ENCODE measurements at places on chromosomes 13 and 19.

DNA sequence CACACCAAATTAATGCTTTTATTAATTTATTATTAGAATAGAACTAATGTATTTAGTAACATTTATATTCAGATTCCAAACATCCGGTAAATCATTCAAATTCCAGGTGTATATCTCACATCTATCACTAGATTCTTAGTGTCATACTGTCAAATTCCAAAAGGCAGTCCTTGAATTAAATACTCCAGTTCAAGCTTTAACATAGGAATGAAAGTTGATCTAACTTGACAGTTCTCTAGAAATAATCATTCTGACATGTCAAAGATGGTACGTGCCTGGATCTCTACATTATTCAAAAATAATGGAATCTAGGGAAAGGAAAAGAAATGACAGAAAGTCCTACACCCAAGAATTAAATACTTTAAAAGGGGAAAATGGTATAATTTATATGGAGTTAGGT lies 1161.5 kb downstream of the PCDH9 start:
- no peak for DNase-seq

DNA sequence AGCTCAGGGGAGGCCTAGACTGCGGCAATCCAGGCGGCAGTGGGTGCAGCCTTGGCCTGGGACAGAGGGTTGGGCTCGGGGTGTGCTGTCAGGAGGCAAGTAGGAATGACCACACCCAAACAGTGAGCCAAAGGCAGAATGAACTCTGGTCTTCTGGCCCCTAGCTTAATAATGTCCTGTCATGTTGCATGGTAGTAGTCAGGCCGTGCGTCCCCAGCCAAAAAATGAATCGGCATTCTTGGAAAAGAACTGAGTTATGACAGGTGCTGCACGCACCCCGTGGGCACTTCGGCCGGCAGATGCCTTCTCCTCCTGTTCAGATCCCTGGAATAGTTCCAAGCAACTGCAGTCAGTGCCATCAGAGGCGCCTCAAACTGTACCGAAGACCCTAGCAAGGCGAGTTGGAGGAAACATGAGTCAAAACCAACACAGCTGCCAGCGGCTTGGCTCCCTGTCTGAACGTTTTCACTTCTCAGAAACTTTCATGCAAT lies 55.9 kb downstream of the ATP7B start:
- no peak for DNase-seq

DNA sequence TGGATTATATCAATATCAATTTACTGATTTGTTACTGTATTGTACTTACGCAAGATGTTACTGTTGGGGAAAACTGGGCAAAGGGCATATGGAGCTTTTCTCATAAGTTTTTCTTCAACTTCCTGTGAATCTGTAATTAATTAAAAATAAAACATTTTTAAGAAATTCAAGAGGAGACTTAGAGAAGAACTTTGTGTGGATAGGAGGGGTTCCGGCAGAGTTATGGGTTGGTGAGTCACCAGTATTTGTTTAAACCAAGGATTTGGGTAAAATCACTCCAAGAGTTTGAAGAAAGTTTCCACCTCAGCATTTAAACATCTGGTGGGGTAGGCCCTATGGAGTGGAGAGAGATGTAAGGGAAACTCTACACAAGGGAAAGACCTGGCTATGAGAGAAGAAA lies 379.6 kb downstream of the TSHZ3 start:
- no peak for DNase-seq

DNA sequence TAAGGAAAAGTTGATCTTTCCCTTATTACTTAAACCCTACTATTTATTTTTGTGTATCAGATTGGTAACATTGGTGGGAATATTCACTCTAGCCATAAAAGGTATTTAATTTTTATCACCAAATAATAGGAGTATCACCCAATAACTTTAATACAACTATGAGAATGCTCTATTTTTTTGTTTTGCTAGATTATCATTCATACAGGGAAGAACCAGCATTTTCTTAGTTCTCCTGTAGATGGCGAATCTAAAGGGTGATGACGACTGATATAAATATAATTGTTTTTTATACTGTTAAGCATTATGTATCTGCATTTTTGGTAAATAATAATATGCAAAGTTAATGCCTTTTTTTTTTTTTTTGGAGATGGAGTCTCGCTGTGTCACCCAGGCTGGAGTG lies 7.9 kb upstream of the FRY start:
- DNase-seq, result no peak

- DNase-seq, result no peak
These were observed 45.3 kb upstream of the ZNF599 start for GRCh38 chr19:34818270-34818669.

GRCh38 chr13:95643571-95643935 lies 953 bp downstream of the DZIP1 start:
- no peak for DNase-seq

- DNase-seq, result no peak
These were observed 16.1 kb upstream of the AKAP11 start for GRCh38 chr13:42255886-42256285.

DNA sequence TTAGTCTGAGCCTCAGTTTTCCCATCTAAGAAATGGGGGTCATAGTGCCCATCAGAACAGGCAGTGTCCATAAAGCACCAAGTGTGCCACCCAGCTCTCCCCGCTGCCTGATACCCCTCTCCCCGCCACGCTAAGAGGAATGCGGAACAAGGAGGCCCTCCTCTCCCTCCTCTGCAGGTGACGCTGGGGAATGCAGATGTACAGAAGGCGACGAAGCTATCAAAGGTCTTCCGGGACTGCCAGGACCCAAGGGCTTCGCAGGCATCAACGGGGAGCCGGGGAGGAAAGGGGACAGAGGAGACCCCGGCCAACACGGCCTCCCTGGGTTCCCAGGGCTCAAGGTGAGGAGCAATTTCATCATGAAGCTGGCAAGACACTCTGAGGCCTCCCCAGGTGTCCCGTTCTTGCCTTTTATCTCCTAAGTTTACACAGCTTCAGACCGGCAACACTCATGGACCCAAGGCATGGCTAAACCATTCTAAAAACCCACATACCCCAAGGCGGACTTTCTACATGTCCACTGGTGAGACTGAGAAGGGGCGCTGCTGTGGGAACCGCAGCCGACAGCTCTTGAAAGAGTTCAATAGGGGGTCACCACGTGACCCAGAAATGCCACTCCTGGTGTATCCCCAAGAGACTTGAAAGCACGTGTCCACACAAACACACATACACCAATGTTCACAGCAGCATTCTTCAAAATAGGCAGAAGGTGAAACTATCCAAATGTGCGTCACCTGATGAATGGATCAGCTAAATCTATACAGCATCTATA lies 102.7 kb downstream of the RAB20 start:
- no peak for DNase-seq

- DNase-seq, result no peak
These were observed 65.7 kb upstream of the IL17D start for GRCh38 chr13:20637811-20638210.

- DNase-seq, result no peak
These were observed 38.0 kb upstream of the DOCK9 start for GRCh38 chr13:99015606-99016490.

DNA sequence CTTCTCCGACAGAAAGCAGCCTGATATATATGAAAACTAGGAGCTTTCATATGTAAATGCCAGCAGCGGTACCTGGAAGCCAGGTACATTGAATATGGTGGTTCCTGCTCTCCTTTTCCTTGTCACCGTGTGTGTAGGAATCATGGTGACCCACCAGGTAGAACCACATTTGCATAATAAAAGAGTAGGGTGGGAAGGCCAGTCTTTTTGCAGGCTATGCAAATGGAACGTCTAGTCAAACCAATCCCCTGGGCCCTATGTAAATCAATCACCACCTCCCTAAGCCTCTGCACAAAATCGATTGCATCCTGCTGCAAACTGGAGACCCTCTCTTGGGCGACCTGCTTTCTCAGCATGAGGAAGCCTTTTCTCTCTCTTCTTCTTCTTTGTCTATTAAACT lies 22.2 kb upstream of the ZNF181 start:
- no peak for DNase-seq

GRCh38 chr19:28154077-28154476 lies 1058.9 kb downstream of the UQCRFS1 start:
- DNase-seq, result no peak

GRCh38 chr19:40174092-40174491 lies 17.1 kb upstream of the MAP3K10 start:
- DNase-seq, result no peak

DNA sequence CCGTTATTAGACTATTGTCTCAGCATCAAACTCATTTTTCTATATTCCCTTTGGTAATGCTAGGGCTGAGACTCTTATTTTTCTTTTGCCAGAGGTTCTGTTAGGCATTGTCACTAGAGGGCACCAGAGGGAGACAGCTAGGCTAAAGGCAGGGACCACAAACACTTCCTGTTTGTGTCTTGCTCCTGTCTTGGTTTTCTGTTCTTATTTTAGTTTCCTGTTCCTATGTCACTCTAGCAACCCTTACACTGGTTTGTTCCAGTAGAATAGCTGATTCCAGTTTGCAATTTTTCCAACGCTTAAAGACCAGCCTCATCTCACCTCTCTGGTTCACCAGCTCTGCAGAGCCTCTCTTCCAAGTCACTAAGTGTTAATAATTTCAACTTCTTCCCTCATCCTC lies 772.0 kb downstream of the DIAPH3 start:
- no peak for DNase-seq

GRCh38 chr13:101416181-101417042 lies at the start of gene NALCN:
Gene NALCN, minus strand, starts transcription at chr13:101416508. Its CDS starts 17,382 bp downstream, at chr13:101399126.
- no peak for DNase-seq

DNA sequence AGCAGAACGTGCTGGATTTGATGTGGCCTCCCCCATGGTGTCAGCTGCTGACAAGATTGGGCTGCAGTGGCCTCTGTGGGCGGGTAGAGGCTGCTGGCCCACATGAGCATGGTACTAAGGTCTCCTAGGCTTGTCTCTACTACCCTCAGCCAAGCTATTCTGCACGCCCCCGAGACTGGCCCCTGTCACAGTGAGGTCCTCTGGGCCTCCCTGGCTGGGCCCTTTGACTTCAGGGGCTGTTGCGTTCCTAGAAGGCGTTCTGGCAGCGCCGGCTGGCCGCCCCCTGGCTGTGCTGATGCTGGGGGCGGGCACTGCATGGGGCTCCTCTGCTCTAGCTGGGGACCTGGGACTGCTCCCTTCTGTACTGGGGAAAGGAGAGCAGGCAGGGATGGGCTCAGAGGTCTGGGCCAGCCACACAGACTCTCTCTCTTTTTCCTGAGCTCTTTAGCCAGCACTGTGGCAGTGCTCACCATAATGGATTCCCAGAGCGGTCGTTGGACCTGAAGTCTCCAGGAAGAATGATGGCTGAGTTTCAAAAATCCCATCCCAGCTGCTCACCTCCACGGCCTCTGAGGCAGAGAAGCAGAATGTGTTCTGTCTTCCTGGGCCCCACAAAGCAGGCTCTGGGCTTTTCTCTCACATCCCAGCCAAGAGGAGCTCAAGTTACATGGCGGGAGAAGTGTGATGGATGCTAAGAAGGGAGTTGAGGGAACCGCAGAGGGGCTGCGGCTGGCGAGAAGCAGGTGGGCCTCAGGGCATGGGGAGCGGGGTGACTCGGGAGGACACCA lies 32.3 kb downstream of the TSSK6 start:
- no peak for DNase-seq

DNA sequence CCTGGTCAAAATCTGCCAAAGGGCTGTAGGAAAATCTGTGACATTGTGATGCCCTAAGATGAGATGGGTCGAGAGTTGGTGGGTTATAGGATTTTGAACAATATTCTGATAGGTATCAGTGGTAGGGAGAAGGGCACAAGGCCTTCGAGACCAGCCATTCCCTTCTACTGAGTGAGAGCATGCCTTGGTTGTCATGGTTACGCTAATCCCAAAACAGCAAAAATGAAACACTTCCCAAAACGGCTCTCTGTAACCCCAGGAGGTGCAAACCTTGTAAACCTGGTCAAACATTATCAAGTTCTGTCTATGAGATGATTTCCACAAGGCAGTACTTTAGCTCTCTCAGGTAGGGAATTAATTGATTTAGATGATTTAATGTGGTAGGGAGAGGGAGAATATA lies 158.7 kb upstream of the RNF113B start:
- DNase-seq, result no peak

DNA sequence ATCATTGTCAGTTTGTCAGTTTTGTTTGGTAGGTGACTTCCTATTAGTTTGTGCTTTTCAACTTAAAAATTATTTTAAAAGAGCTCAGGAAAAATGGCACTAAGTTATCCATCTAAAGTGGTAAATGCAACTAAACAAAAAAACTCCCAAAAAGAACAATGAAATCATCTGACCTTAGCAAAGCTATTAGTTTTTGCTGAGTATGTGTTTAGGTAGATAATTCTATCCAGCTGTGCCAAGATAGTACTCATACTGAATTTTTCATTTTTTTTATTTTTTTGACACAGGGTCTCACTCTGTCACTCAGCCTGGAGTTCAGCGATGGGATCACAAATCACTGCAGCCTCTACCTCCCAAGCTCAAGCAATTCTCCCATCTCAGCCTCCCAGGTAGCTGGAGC lies 645.3 kb downstream of the TBC1D4 start:
- DNase-seq, result no peak

DNA sequence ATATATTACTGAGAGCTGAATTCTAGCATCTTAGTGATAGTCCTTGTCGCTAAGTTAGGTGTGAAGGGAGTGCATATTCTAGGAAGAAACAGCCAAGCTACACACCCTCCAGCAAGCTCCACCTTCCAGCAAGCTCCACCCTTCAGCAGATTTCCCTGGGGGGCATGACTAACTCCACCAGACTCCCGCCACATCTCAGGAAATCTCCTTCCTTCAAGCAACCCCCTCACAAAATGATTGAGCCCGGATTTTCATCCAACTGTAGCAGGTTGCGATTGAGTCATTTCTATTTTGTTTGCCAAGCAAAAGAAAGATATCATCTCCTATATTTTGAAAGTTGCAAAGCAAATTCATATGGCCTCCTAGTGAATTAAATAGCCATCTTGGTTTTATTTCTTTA lies 162.1 kb upstream of the TMTC4 start:
- DNase-seq, result no peak

DNA sequence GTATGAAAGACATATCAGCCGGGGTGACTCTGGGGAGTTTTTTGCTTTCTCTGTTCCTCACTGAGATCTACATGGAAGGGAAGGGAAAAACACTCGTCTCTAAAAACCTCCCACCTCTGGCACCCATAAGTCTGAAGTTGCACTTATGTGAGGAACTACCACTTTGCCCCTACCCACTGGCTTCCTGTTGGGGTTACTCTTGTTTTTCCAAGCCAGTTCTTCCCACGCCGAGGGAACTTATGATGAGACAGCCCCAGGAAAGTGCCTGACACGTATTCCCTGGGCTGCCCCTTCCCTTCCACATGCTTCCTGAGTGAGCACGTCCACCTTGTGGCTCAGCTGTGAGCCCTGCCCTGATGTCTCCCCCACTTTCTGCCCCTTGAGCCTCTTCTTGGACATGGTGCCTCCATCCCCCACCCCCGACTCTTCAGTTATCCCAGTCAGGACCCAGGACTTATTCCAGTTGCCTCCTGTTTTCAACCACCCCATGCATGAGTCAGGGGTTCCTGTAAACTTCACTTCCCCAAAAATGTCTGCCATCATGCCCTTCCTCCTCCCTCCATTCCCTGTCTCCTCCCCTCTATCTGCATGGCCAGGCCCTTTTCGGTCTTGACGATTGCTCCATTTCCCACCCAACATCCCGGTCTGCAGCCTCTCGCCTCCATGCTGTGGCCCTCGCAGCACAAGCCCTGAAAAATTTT lies 5.1 kb upstream of the SIGLEC7 start:
- DNase-seq, result no peak
